ENCODE measurements at places on chromosomes 1 and 21. TPM values are rescaled to one million over a fixed set of nuclear protein-coding genes. Genes with fewer than 3 reads are reported as not detected.

DNA sequence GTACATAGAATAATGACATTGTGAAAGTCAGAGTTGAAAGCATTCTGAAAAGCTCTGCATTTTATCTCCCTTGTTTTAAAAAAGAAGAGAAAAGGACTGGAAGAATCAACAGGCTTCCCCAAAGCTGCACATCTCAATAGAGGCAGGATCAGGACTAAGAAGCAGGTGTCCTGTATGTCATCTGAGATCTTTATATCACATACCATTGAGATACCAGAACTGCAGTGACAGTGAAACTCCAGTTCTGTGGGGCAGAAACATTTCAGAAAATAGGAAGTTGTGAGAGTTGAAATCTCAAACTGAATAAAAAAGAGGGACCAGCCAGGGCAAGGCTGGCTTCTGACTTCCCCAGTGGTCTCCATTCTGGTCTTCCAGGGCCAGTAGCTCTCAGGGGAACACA is 33.0 kb upstream of the SH2D1B start:
- no peak for DNase-seq

Gene IFI44L
- 3.0 TPM for total RNA-seq

GRCh38 chr1:234554698-234555311 is 55.2 kb downstream of the IRF2BP2 start:
- DNase-seq, result no peak

Gene KCND3
- total RNA-seq, result 0.99 TPM

Gene PODN
- total RNA-seq, result 13.8 TPM

DNA sequence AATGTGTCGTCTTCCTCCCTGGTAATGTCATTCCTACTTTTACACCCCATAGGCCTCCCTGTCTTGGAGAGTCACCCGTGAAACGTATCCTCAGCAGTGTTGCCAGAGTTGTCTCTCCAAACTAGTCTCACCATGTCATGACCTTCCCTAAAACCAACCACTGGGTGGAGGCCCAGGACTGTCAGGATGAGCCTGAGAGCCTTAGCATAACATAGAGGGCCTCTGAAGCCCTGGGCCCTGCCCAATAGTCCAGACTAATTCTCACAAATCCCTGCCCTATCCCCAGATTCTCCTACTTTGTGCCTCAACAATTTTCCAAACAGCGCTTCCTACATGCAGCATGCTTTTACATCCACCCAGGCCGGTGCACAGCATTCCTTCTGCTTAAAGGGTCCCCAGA is 29.3 kb upstream of the HSD3B1 start:
- DNase-seq, result no peak

- DNase-seq, result no peak
These were observed 33.6 kb upstream of the DENND1B start for GRCh38 chr1:197808880-197809279.

- no peak for DNase-seq
These were observed 18.8 kb downstream of the PFKL start for GRCh38 chr21:44318489-44319285.

DNA sequence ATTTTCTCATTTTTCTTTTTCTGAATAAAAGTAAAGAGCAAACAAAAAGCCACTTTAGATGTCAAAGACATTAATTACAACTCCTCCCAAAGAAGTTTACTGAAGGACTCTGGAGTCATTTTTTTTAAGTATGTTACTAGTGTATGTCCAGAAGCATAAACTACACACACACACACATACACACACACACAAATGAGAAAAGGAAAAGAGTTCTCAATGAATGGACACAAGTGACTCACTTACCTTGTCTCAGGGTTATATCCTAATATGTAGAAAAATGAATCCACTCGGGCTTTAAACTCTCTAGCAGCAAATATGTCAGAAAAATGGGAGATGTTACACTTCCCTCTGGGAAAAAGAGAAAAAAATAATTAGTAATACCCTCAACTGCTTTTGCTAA is 223.1 kb downstream of the SLC45A1 start:
- DNase-seq, result no peak

Gene SYTL1
- 22.7 TPM for total RNA-seq
